ENCODE measurements at places on chromosomes 7 and 10.
A peak's percentile ranks its signal among the peaks of the same experiment; 100 is the strongest.

DNA sequence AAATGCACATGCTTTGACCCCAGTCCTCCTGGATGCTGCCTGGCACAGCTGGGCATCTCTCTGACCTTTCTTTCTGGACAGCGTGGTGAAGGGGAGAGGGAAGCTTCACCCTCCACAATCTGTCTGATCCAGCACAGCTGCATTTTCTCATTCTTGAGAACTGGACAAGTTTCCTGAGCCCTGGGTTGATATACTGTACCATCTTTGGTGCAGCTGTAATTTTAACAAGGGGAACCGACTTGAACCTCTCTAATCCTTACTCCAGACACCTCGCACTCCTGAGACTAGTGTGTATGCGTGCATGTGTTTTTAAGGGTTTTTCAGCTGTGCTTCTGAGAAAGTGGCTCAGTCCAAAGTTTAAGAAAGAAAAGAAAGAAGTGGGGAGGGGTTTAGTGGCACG, 655.7 kb downstream of the INHBA start:
- no peak for ATAC-seq

GRCh38 chr7:116310141-116310540, 99.8 kb downstream of the TES start:
- ATAC-seq: no peak

GRCh38 chr10:116477986-116478664, 50.5 kb downstream of the PNLIPRP3 start:
- ATAC-seq: no peak

- ATAC-seq: no peak
Measured at GRCh38 chr10:99758211-99758891, 24.1 kb upstream of the ABCC2 start.

DNA sequence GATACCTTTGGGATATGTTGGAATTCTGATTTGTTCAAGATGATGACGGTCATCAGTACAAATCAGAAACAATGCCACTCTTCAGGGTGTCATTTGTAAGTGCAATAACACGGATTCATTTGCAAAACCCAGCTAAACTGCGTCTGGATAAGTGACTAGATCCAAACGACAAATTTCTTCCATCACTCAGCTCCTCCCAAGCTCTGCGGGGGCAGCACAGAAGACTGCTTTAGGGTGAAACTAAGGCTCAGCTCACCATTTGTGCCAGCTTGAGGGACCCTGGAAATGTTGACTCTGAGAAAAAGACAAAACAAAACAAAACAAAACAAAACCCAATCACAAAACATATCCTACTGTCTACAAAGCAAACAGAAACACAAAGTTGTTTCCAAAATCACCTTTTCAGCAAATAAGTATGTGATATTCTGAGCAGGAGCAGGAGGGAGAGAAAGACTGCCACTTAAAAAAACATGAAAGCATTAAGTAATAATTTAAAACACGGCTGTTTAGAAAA, 8.0 kb downstream of the EVX1 start:
- ATAC-seq: no peak

DNA sequence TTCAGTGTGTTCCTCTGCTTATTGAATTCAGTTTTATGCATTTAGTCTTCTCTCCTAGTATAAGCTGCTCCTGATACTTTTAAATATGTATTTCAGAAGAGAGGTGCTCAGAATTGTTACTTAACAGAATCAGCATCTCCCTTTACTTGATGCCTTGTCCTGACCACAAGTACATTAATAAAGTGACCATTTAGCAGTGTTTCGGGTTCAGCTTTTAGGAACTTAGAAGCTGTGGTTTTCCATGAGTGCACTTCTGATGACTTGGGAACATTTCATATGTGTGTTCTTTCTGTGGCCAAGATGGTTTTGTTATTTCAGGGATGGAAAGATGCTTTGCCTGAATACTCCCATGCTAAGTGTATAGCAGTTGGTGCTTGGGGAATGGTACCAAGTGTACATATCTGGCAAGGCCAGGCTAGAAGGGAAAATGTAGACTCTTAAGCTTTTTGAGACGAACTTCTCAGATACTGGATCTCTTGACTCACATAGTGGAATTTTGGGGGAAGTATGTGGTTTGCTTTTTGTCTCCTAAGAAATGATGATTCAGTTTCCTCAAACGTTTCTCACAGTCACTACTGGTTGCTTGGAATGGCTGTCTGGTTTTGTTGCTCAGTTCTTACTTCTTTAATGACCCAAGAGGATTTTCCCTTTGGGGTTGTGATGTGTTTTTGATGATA, 17.2 kb downstream of the SGPL1 start:
- peak; percentile 60 for ATAC-seq

- ATAC-seq: no peak
Measured at GRCh38 chr10:116469437-116469836, 41.8 kb downstream of the PNLIPRP3 start.

DNA sequence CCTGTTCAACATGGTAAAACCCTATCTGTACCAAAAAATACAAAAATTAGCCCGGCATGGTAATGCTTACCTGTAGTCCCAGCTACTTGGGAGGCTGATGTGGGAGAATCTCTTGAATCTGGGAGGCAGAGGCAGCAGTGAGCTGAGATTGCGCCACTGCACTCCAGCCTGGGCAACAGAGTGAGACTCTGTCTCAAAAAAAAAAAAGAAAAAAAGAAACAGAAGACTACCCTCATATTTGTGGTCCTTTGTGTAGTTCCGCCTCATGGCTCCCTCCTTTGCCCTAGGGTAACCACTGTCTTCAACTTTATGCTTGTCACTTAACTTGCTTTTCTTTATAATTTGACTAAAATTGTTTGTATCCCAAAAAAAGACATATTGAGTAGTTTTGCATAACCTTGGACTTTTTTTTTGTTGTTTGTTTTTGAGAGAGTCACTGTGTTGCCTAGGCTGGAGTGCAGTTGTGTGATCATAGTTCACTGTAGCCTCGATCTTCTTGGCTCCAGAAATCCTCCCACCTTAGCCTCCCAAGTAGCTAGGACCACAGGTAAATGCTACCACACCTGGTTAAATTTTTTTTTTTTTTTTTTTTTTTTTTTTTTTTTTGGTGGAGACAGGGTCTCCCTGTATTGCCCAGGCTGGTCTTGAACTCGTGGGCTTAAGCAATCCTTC, 3.7 kb downstream of the ZNF487 start:
- no peak for ATAC-seq

DNA sequence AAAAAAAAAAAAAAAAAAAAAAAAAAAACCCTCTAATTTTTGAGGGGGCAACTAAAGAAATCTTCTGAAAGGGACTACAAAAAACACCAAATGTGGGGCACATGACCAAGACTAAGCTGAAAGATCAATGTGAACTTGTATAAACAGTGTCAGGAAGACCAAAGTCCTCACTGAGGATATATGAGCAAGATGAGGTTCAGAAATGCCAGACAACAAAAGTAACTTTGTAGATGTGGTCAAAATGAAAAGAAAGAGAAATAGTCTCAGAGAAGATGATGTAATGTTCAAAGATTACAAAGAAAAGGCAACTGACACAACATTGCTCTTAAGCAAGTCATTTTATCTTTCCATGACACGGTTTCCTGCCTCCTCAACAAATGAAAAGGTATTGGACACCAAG, 48.7 kb upstream of the PTPRZ1 start:
- no peak for ATAC-seq

GRCh38 chr7:51031791-51032515, 249.3 kb upstream of the GRB10 start:
- ATAC-seq: no peak

DNA sequence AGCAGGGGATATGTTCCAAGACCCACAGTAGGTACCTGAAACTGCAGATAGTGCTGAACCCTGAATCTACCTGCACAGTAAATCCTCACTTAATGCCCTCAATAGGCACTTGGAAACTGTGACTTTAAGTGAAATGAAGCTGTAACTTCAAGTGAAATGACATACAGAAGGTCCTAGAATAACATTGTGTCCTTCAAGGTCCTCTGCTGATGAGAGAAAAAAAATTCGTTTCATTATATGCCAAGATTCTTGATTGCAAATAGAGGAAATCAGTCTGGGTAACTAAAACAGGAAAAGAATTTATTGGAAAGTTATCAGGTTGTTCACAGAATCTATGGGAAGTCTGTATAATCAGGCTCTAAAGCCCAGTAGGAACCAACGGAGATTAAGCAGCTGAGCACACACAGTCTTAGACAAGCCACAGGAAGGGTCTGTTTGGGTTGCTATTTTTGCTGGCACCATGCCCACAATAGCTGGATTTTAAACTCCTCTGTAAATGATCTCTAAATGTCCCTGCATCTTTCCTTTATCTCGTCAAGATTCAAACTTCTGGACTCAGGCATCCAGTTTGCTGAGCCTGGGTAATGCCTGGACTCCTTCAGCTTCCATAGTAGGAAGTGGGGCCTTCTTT, 57.5 kb downstream of the EXOC4 start:
- no peak for ATAC-seq

DNA sequence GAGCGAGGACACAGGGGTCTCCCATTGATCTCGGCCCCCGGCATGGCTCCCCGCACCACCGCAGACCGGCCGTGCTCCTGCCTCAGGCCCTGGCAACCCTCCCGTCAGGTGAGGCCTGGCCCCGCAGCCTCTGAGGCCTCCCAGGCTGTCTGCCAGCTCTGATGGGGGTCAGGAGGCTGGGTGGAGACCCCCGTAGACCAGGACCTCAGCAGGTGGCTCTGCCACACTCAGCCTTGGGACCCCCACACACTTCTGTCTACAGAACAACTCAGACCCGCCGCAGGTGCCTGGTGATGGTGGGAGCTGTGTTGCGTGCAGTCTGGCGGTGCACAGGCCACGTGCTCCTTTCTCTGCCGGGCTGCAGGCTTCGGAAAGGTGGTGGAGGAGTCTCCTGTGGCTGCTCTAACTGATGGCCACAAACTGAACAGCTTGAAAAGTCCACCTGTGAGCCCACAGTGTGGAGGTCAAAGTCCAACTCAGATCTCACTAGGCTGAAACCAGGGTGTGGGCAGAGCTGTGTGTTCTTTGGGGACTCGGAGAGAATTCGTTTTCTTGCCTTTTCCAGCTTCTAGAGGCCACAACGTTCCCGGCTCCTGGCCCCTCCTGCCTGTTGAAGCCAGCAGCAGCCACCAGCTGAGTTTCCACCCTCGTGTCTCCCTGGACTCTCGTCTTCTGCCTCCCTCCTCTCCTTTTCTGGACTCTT, 62.5 kb downstream of the PWWP2B start:
- ATAC-seq: no peak

GRCh38 chr7:151837285-151838042, 39.5 kb downstream of the PRKAG2 start:
- no peak for ATAC-seq

DNA sequence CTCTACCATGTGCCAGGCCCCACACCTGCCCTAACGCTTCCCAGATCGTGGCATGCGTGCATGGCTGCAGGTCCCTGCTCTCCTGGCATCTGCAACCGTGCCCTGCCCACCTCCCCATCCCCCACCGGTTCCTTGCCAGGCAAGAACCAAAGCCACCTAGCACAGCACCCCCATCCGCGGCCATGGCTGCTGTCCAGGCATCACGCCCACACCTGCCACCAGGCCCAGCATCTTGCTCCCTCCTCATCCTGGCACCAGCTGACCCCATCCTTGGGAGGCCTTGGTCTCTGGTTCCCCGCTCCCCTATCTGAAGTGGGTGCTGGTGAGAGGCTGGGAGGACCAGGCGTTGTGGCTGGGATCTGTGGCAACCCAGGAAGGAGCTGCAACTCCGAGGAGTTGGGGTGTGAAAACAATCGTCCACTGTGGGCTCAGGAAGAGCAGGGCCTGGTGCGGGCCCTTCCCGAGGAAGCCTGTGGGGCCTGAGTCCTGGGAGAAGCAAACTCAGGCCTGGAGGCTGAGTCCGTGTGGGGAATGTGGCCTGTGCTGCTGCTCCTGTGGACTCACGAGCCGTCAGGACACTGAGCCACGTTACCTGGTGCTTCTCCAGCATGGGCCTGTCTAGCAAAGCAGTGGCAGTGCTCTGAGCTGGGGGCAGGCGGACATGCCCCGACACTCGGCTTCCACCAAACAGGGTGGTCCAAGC, 417.1 kb downstream of the DNAJB6 start:
- ATAC-seq: no peak

DNA sequence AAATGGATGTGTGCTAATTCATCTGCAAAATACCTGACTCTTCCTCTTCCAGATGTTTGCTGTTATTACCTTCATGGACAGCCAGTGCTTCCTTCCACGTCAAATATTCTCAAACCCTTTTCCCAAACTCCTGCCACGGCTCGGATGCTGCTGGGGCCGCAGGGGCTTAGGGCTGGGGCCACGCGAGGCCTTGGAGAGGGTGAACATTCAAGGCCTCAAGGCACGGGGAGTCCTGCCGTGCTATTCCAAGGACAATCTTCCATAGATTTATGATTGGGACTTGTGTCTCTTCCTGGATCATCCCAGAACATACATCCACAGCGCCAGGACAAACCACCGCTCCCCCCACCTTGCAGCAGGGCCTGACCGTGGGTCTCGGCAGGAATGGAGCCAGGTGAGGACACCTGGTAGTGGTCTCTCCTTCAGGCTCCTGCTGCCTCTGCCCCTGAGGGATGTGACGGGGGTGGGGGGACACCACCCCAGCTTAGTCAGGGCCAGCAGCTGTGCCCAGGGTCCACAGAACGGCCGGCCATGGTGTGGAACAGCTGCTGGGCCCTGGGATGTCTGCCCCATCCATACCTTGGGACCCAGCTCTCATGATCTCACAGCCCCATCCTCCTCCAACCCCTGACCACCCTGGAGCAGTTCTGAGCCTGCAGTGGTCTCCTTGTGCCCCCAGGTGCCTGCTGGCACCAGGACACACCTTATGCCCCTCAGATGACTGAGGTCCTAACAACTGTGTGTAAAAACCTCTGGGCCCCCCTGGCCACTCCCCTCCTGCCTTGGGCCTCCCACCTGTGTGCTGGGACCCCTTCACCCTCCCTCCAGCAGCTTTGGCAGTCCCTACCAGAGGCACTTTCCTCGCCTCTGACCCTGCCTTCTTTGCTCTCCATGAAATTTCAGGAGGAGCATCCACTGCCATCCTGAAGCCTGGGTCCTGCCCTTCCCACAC, 16.7 kb downstream of the VIPR2 start:
- ATAC-seq: no peak

DNA sequence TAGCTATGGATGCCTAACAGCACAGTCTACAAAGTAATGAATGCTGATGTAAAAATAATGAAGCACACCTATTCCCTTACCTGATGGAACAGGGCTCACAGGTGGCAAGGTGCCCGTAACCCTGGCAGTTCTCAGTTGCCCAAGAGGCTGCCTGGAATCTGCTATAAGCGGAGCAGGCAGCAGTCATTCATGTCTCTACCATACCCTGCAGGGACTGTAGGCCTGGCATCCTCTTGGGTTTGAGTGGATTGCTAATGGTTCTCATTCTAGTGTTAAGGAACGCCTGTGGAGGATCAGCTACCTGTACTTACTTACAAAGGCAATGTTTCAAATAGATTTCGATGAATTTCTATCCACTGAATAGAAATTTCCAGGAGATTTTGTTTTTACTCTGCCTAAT, 38.4 kb downstream of the BAIAP2L1 start:
- no peak for ATAC-seq

- ATAC-seq: no peak
Measured at GRCh38 chr10:123470336-123470921, 195.7 kb upstream of the GPR26 start.

GRCh38 chr7:133931053-133931452, 196.1 kb upstream of the LRGUK start:
- no peak for ATAC-seq

GRCh38 chr10:118980135-118980865, 49.2 kb upstream of the NANOS1 start:
- no peak for ATAC-seq

- no peak for ATAC-seq
Measured at GRCh38 chr7:154342971-154343633, 290.9 kb downstream of the DPP6 start.
